ENCODE measurements at places on chromosomes 3 and 15.

- DNase-seq: no peak
These were observed 215.5 kb downstream of the PDZRN3 start for GRCh38 chr3:73409138-73409763.

DNA sequence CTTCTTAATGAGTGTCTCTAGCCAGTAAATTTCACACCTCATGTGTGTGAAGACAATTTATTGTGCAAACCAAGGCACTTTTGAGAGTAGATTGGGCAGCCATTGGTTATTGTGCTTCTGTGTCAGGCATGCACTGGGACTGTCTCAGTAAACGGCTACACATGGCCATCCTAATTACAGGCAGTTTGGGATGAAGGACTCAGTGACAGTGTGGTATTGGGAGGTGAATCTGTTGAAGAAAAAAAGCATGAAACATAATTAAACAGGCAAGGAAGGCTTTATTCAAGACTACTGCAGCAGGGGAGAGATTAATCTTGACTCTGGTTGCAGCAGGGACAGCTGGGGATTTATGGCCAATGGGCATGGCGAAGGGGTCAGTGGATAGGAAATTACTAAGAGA, 57.8 kb upstream of the NUDT16 start:
- no peak for DNase-seq

DNA sequence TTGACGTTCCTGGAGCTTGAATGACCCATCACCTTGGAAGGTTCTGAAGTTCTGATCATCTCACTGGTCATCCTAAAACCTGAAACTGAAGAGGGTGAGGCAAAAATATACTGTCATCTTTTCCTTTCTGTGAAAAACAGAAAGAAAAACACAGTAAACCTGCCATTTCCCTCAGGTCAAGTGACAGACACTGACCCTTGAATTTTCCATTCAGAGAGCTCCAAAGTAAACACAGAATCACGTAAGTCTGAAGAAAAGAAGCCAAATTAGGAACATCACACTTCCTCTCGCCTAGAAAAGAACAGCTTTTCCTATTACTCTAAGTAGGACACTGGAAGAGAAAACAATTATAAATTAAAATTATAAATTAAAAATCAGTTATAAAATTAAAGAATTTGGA, 78.7 kb upstream of the TGFBR2 start:
- DNase-seq: no peak

DNA sequence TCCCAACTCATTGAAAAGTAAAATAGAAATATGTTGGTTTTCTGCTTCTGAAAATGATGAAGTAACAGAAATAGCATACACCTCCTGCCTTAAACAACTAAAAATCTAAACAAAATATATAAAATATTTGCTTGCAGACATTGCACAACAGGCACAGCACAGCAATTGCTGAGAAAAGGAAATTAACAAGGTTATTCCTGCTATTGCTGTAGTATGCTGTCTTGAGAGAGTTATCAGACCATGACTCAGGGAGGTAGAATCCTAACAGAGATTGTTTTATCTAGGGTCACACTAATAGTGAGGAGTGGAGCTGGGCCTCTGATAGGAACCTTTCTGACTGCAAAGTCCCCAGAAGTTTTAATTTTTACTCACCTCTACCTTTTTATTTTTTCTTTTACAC, 72.6 kb downstream of the ZBTB20 start:
- DNase-seq: no peak

- peak; percentile 78 for DNase-seq
These were observed 45.2 kb upstream of the RASA2 start for GRCh38 chr3:141441381-141442364.

GRCh38 chr15:92612891-92613290, 42.7 kb downstream of the FAM174B start:
- no peak for DNase-seq

- no peak for DNase-seq
These were observed 57.2 kb downstream of the DLG1 start for GRCh38 chr3:197241173-197241572.

GRCh38 chr3:46673151-46674030, 20.1 kb downstream of the ALS2CL start:
- DNase-seq: no peak

- DNase-seq: no peak
These were observed 19.3 kb downstream of the TBC1D21 start for GRCh38 chr15:73892446-73893226.

Data from HEK293T (cell line).